ENCODE measurements at places on chromosomes 1 and 21.

DNA sequence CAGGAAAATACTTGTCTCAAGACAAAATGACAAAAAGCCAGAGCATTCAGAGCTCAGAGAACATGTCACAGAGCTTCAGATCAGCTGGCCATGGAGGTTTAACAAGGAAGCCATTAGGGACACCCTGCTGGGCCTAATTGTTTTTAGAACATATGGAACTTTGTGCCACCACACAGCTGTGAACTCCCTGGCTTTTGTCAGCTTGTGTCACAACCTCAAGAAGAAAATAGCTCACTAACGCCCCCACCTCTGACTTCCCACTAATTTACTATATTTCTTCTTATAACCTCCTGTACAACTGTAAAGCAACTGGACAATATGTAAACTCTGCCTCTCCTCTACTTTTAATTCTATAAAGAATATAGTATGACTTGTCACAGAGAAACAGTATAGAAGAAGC is 21.0 kb upstream of the TDRD10 start:
- DNase-seq, result no peak

GRCh38 chr1:32990887-32991286 is 26.3 kb upstream of the RNF19B start:
- no peak for DNase-seq

DNA sequence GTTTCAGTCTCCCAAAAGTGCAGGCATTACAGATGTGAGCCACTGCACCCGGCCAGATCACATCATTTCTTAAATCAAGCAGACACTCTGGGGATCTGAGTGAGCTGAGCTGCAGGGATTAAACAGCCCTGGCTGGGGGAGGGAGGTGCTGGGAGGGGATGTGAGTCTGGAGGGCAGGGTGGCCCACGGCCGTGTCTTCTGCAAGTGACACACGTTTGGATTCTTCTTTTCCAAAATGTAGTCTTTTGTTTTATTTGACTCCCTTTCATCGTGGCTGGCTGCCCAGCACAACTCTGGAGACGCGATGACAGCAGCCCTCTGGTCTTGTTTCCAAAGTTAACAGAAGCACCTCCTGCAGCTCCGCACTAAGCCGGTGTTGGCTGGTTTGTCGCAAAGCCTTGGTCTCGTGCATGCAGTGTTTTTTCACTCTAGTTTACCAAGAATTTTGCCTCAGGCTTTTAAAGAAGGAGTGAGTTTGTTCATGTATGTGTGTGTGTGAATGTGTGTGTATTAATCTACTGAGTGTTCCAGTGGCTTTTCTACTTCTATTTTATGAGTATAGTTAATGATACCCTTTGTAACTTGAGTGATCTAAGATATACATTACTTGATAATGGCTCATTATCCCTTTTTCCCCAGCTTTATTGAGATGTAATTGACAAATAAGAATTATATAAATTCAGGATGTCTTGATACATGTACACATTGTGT is 2.8 kb upstream of the KRTAP10-5 start:
- no peak for DNase-seq

DNA sequence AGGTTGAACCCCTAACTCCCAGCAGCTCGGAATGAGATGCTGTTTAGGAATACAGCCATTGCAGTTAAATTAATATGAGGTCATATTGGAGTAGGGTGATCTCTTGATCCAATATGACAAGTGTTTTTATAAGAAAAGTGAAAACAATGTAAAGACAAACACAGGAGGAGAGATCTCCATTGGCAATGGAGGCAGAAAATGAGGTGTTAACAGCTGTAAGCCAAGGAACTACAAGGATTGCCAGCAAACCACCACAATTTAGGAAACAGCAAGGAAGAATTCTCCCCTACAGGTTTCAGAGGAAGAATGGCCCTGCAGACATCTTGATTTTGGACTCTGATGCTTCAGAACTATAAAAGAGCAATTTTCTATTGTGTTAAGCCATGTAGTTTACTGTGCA is 774.3 kb downstream of the MRPL39 start:
- no peak for DNase-seq

DNA sequence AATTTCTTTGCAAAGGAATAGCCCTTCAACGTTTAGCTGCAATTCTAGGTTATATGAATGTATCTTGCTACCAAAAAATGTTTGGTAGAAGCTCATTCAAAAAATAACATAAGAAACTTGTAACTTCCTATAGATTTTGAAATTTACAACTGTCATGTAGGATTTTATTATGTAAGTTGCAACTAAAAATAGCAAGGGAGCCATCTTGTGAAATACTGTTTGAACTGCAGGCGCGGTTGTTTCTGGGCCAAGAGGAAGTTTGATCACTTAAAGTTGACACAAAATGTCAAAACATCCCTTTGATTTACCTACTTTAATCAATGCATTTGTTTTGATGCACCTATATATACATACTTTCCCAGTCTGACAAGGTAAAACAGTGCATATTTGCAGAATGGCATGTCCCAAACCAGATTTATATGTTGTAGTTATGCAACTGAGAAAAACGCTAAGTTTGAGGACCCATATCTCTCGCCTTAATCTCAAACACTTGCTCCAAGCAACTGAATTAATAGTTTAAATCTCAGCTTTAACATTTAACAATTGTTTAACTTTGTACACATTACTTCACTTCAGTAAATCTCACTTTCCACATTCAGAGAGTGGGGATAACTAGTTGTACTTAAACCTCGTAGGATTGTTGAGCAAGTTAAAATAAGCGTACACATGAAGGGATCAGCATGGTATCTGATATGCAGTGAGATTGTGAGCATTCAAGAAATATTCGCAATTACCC is 63.9 kb downstream of the KCNK2 start:
- DNase-seq, result no peak

DNA sequence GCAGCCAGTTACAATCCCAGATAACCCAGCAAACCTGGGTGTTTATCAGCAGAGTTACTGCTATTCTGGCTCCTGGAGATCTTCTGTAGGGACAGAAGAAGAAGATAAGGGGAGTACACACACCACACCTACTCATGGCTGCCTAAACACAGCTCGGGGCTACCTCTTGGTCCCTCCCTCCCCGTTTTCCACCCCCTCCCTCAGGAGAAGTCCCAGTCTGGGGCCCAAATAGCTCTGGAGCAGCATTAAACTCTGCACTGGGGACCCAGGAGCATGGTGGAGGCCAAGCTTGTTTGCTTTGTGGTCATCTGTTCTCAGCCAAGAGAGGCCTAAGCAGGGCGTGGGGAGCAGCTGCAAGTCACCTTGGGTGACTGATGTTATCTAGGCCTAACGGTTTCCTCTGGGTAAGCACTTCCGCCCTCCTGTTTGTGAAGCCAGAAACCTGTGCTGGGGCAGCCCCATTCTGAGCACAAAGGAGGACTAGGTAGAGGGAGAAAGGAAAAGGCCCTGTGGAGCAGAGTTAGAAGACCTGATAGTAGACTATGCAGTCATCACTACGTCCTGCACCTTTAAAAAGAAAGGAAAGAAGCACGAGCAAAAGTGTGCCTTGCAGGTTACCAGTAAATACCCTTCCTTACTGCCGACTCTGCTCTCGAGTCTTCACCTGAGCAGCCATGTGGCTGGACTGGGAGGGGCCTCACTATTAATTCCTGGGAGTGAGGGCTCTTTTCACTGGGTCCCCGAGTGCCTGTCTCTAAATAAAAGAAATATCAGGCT is 2.0 kb upstream of the RCSD1 start:
- no peak for DNase-seq

DNA sequence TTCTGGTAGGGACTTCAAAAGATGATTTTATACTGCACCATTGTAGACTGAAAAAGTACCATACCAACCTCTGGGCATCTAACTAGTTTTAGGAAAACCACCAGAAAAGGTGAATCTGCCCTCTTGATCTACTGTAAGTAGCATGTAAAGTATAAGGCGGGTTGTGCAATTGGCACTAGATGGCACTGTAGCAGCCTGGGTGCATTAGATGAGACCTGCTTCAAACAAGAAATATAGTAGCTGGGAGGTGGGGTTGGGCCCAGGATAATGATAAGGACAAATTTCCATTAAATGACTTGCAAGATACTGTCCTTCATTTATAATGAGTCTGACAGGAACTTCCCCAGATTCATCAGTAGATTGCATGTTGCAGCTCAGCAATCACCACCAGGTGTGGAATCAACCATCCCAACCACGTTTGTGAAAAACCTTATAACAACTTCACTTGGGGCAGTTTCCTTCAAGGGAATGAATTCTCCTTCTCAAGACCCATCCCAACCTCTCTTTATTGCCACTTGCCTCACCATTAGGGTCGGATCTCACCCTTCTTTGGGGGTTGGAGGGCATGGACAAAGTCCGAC is 37.3 kb upstream of the IL10 start:
- no peak for DNase-seq

- no peak for DNase-seq
Measured at GRCh38 chr1:230327892-230328284, 98.2 kb downstream of the PGBD5 start.

DNA sequence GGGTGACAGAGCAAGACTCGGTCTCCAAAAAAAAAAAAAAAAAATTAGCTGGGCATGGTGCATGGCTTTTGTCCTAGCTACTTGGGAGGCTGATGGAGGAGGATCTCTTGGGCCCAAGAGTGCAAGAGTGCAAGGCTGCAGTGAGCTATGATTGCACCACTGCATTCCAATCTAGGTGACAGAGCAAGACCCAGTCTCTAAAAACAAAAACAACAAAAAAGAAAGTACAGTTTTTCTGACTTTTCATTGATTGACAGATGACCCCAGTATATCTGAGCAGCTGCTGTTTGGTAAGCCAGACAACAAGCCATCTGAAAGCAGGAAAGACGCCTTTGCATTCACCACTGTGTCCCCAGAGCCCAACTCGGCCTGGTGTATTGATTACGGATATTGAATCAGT is 10.9 kb upstream of the DPT start:
- DNase-seq, result no peak

GRCh38 chr21:41768437-41769042 is 1.7 kb upstream of the RIPK4 start:
- DNase-seq, result no peak

- no peak for DNase-seq
Measured at GRCh38 chr1:22545141-22545540, 18.1 kb upstream of the EPHA8 start.

DNA sequence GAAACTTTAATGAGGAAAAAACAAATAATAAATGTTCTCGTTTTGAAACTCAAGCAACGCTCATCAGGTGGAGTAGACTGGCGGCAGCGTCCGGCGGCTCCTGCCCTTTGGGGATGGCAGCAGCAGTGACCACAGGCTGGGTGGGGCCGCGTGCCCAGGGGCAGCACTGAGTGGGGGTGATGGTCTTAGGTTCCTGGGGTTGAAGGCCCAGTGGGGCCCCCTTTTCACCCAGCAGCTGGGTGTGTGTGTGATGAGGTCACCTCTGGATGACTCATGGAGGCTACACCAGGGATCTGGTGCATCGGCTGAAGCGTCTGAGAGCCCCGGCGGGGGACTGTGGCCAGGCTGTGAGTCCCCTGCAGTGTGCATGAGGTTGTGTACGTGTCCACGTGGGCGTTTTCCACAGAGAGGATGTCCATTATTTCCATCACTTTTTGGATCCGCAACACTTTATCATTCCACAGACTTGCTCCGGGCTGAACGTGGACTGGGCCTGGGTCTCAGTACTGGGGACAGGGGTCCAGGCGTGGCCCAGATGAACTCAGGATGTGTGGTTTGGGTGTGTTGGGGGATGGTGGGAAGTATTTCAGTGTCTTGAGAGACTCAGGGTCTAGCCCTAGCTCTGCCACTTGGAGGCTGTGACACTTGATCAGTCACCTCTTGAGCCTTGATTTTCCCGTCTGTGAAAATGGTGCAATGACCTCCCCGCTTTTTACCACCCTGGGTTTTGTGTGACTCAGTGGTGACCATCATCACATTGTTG is 25.6 kb downstream of the LDLRAP1 start:
- no peak for DNase-seq

DNA sequence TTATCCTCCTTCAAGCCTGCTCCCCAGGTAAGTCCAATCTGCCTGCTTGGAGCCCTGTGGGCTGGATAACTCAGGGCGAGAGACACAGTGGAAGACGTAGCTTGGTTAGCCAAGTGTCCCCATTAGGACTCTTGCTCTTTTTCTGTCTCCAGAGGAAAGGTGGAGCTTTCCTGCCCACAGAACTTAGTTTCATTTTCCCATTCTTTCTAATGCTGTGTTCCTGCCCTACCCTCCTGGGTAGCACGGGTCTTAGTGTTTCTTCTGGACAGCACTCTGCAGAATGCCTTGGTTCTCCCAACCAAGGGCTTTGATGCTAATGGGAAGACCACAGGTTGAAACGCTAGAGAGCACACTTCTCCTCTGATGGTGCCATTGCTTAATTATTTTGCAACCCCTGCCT is 92.5 kb upstream of the LRRC8D start:
- no peak for DNase-seq

DNA sequence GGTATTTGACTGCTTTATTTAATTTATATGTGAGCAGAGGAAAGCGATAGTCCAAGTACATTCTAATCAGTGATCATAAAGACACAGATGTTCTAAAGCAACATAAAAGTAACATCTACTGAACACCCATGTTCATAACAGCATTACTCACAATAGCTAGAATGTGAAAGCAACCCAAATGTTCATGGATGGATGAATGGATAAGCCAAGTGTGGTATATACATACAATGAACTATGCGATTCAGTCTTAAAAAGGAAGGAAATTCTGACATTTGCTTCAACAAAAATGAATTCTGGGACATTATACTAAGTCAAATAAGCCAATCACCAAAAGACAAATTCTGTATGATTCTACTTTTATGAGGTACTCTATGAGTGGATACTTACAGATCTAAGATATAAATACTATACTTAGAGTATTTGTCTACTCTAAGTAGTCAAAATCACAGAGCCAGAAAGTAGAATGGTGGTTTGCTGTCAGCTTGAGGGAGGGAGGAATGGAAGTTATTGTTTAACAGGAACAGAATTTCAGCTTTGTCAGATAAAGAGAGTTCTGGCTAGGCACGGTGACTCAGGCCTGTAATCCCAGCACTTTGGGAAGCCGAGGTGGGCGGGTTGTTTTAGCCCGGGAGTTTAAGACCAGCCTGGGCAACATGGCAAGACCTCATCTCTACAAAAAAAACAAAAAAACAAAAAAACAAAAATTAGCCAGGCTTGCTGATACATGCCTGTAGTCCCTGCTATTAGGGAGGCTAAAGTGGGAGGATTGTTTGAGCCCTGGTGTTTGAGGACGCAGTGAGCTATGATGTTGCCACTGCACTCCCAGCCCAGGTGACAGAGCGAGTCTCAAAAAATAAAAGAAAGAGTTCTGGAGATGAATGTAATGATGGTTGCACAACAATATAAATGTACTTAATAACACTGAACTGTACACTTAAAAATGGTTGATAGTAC is 79.7 kb upstream of the ARHGAP29 start:
- no peak for DNase-seq

DNA sequence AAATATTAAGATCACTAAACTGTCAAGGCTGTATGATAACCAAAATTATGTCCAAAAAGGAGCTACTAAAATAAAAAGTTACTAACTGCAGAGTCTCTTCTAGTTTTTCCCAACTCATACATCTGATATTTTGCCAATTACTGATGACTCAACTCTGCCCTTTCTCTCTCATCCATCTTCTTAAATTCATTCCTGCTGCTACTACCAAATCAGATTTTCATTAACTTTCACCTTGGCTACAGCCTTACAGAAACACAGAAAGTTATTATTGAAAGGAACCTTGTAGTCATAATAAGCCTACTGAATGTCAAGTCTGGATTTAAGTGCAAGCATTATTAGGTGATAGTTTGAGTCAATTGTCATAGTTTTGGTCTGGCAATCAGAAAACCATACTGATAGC is 273.1 kb downstream of the DPYD start:
- no peak for DNase-seq
